Omental fat pad (tissue), 4 donors: ENCODE measurements at places on chromosomes 7 and 10. TPM values are rescaled to one million over a fixed set of nuclear protein-coding genes. Genes with fewer than 3 reads are reported as not detected.

The CCL24 gene
- not detected for total RNA-seq

- no peak for DNase-seq
These were observed 114.0 kb downstream of the PRKCQ start for GRCh38 chr10:6465854-6466601.

- no peak for DNase-seq
These were observed 517.8 kb upstream of the CELF2 start for GRCh38 chr10:10499839-10500238.

GRCh38 chr7:146276888-146277287, 160.3 kb downstream of the CNTNAP2 start:
- no peak for DNase-seq

DNA sequence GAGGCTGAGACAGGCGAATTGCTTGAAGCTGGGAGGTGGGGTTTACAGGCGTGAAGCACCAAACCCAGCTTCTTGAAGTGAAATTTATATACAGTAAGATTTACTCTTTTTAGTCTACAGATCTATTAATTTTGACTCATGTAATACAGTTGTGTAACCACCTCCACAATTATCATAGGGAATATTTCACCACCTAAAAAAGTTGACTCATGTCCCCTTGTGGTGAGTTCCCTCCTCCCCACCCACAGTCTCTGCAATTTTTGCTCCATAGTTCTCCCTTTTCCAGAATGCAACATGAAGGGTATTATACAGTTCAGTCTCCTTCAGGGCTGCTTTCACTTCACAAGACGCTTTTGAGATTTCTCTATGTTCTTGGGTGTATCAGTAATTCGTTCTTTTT, 156.8 kb downstream of the FAM107B start:
- DNase-seq, result no peak

The CTAGE6 gene
- 3.3 TPM for total RNA-seq

The H2BK1 gene
- not detected for total RNA-seq

DNA sequence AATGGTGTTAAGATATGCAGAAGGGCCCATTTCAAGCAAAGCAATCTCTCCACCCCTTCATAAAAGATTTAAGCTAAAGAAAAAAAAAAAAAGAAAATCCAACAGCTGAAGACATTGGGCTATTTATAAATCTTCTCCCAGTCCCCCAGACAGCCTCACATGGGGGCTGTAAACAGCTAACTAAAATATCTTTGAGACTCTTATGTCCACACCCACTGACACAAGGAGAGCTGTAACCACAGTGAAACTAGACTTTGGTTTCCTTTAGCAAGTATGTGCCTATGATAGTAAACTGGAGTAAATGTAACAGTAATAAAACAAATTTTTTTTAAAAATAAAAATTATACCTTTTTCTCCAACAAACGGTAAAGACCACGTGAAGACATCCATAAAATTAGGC, 28.6 kb downstream of the PPP3CB start:
- no peak for DNase-seq

DNA sequence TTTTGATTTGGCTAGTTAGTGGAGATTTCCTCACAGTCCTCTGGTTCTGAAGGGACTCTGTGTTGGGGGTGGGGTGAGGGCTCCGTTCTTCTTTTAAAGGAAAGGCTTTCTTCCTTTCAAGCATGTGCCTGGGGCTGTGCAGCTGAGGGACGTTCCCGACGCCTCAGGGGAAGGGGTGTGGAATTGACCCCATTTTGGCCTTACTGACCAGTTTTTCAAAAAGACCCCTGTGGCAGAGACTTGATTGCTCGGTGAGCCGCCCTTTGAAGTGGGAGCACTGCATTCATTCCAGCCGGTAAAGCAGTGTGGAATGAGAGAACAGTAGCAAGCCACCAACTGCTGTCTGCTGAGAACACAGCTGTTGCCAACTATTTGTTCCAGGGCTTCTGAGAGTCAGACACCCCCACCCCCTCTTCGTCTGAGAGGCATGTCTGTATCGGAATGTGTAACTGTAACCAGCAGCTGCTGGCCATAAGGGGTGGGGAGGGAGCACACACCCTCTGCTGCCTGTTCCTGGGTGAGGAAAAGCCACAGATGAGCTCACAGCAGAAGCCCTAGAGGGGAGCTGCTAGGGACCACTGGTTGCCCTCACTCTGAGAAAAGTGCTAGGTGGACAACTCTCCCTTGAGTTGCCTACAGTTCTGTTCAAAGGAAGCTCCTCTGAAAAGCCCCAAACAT, 33.2 kb downstream of the WBP1L start:
- DNase-seq, result no peak

The UCN3 gene
- not detected for total RNA-seq

GRCh38 chr10:99958302-99958701, 51.4 kb downstream of the DNMBP start:
- no peak for DNase-seq

DNA sequence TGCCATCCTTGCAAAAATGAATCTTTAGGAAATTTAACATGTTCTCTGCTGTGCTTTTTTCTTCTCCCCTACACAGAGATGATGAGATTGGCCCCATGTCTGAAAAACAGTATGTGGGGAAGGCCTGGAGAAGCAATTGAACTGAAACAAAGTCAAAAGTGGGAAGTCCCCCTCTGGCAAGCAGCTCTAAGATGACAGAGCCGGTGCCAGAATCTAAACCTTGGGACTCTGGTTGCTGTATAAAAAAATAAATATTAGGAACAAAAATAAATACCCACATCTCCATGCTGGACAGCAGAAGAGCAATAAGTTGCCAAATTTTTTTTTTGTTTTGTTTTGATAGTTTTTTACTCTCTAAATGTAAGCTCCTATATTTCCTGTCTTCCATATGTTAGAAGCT, 51.8 kb upstream of the TRIL start:
- no peak for DNase-seq

DNA sequence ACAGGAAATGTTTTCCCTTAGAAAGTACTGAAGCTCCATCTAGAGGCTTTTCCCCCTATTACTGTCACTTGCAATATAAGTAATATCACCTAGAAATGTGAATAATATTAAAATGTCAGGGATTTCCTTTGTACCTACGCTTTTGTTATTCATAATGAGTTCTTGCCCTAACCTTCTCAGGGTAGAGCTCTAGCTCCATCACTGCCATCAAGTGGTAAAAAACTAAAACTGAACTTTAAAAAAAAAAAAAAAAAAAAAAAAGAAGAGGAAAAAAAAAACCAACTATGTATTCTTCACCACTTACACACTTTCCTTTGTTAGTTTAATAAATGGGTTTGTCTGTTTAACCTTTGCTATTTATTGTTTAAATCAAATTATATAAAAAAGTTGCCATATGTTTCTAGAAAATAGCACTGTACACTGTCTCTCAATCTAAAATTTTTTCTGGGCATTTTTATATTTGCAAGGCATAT, 49.9 kb downstream of the DNAJC1 start:
- DNase-seq, result no peak

The PRKCQ gene
- 0.79 TPM for total RNA-seq

DNA sequence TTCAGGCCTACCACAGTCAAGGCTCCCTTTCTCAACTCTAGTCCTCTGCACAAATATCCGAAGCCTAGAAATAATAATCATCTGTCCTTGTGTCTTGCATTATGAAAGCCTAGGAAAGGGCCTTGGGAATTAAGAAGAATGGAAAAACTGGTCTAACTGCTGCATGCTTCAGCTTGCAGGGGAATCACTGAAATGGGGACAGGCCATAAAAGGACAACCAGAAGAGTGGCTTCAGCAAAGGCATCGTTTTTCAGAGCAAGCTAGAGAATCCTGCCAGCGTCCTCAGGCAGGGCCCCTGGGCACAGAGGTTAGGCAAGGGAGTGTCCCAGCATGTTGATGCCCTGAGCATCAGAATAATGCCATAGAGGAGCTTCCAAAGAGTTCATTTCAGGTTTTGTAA, 13.2 kb downstream of the ERVW-1 start:
- no peak for DNase-seq

DNA sequence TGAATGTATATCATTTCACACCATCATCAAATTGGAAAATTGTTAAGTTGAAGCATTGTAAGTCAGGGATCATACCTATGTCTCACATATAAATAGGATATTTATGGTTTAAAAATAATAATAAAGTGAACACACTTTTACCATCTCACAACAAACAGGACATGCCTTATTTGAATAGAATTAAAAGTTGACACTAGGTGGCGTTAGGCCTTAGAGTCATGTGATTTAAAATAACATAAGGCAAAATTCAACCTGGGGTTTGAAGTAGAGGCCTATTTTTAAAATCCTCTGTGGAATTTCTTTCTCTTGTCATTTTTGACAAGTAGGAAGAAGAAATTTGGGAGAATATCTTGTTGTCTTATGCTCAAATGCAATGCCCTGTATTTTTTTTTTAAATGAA, 184.7 kb upstream of the PCDH15 start:
- DNase-seq, result no peak

DNA sequence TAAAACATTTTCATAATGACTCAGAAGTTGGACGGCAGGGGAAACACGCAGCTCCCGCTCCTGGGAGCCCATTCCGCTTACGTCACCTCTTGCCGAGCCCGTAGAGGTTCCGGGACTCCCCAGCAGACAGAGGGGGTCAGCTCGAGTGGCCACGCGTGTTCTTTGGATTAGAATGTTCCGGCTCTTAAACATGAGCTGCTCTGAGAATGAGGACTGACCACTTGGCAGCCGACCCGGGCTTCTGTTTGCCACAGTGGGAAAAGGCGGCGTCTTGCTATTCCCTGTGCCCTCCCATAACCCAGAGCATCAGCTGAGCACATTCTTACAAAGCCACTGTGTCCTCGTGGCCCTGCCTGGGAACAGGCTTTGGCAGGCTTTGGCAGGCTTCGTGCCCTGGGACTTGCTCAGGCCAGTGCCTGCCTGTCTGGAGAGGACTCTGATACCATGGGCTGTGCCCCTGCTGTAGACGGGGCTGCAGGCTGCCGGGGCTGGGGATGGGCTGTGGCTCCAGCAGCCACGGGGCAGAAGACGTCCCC, 40.1 kb downstream of the PFKP start:
- no peak for DNase-seq

The ZNF365 gene
- total RNA-seq, result not detected

GRCh38 chr10:21084700-21085099, 187.6 kb upstream of the NEBL start:
- DNase-seq, result no peak

DNA sequence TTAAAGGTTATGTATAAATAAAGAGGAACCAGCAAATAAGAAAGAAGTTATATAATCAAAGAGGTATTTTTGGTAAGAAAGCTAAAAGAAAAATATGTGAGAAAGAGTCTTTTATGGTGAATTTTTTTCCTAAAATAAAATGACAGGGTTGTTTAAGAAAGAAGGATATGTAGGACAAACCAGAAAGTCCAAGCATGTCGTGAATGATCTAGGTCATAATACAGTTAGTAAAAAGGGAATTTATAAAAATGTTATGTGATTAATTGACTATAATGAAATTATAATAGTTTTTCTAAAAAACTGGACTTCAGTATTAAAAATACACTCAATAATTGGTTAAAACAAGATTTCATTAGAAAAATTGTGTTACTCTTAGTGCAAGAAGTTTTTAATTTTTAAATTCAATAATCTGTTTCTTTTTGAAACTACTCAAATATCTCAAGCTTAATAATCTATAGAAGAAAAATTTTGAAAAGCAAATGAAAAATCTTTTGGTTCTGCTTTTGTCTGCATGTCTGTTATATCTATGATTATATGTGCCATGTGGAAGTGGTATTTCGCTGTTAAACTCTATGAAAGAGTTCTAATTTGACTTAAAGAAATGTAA, 23.3 kb downstream of the AVL9 start:
- no peak for DNase-seq

DNA sequence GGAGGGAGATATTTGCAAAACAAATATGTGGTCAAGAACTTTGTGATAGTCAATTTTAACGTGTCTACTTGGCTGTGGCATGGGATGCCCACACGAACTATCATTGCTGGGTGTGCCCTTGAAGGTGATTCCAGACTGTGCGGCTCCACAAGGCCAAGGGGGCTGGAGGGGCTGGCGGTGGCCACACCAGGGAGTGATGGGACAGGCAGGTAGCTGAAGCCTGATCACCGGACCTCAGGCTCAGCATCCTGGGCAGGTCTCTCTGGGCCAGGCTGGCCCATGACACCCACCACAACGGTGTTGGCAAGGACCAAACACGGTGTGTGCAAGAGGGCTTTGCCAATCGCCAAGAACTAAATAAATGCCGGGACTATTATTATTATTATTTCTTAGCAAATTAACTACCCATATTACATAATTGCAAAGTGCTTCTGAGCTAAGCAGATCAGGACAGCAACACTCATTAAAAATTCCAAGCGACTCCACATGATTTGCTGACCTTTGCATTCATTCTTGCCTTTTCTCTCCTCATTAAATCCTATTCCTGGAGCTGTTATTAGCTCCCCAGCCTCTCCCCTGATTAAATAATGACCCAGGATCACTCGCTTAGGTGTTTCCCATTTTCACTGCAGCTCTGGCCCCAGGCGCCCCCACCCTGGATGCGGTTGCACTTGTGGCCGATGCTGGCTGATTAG, 35.4 kb upstream of the PPP2R2D start:
- no peak for DNase-seq

DNA sequence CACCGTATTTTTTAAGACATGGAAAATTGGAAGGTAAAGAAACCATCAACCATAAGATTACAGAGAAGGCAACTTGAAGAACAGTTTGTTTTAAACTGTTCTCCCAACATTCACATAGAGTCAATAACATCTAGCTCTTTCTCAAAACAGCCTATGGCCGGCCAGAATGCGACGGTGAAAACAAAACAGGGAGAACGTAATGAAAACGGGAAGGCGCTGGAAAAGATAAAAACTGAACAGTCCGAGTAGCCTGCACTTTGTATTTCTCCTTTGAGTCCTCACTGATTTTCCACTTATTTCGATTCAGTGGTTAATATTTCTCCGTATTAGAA, 637 bp downstream of the MICU1 start:
- no peak for DNase-seq

The ADGRA1 gene
- not detected for total RNA-seq

The CUL2 gene
- 18.3 TPM for total RNA-seq

The RP9 gene
- total RNA-seq, result 6.8 TPM

GRCh38 chr10:86792461-86793167, 36.2 kb downstream of the BMPR1A start:
- DNase-seq, result no peak
